C1 segment of cervical spinal cord (tissue), 14 donors: ENCODE measurements at places on chromosomes 2 and 18.

- DNase-seq, result no peak
These were observed 135.2 kb downstream of the MCFD2 start for GRCh38 chr2:46780411-46780800.

GRCh38 chr18:5961097-5961827 is 65.9 kb upstream of the TMEM200C start:
- no peak for DNase-seq

- DNase-seq, result no peak
These were observed 33.2 kb downstream of the ITGAV start for GRCh38 chr2:186623084-186623483.

DNA sequence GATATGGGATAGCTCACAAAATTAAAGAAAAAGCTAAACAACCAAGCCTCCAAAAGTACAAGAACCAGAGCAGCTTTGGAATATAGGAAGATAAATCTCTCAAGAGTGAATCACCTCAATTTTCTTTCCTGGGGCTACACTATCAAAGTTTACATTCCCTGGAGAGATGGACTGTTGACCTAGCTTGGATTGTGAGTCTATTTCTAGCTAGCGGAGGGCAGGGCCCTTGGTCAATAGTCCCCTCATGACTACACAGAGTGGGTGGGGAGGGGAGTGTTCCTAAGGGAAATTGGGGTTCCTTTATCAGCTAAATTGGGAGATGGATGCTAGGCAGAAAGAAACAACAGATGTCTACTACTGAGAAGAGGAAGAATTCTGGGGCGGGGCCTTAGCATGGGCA is 29.9 kb upstream of the EIF2AK3 start:
- no peak for DNase-seq

GRCh38 chr2:67922080-67922785 is 140.6 kb downstream of the C1D start:
- no peak for DNase-seq

- DNase-seq, result no peak
These were observed 478 bp downstream of the CLHC1 start for GRCh38 chr2:55231546-55232083.

GRCh38 chr2:9112079-9112721 is 94.4 kb upstream of the ASAP2 start:
- no peak for DNase-seq
